ENCODE measurements at places on chromosomes 12 and 14.

DNA sequence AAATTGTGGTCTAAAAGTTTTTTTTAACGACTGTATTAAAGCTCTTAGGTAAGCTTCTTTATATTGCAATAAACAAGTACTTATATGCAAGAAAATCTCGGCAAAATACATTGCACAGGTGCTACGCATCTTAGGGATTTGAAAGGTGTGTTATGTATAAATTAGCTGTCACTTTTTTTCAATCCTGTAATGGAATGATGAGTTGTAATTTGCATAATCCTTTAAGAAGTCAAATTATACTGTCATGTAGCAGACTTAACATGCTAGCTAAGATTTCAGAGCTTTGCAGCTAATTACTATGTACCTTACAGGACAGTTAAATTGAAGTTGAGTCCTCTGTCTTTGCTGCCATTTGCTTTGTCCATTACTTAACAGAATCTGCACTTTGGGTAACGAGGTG lies 117.5 kb downstream of the NPAS3 start:
- DNase-seq: no peak

DNA sequence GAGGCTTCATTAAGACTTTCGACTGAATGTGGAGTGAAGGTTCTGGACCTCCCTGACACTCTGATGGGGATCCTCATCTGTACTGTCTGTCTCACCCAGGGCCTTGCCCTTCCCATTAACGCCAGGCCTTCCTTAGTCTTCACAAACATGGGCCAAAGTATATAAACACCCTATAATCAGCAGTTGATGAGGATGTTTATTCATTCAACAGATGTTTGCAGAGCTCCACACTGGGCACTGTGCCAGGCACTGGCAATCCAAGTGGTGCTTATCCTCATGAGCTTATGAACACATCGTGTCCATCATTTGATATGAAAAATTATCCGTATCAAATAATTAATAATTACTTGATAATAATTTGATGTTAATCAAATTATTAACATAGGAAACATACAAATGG lies 454.4 kb downstream of the FUT8 start:
- DNase-seq: no peak

GRCh38 chr14:59265808-59266207 lies 77.3 kb downstream of the DAAM1 start:
- DNase-seq: no peak

DNA sequence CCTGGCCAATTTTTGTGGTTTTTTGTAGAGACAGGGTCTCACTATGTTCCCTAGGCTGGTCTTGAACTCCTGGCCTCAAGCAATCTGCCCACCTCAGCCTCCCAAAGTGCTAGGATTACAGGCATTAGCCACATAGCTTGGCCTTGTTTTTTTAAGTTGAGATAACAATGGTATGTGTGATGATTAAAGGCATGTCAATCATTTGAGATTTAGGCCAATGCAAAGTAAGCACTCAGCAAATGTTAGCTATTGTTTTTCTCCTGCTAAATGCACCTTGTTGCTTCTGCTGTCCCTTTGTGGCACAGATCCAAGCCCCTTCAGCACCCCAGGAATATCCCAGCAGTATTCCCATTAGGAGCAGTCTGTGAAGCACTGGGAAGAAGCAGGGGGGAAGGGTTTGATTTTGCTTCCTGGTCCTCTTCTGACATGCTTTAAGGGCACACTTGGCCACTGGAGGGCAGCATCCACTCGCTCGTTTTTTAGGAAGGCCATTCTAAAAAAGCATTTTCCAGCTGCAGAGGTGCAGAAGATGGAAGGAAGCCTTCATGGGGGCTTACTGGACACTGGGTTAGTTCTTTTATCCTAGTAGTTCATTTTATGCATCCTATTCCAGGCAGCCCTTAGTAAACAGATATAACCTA lies 70.2 kb upstream of the ZFP36L1 start:
- DNase-seq: peak; percentile 80

DNA sequence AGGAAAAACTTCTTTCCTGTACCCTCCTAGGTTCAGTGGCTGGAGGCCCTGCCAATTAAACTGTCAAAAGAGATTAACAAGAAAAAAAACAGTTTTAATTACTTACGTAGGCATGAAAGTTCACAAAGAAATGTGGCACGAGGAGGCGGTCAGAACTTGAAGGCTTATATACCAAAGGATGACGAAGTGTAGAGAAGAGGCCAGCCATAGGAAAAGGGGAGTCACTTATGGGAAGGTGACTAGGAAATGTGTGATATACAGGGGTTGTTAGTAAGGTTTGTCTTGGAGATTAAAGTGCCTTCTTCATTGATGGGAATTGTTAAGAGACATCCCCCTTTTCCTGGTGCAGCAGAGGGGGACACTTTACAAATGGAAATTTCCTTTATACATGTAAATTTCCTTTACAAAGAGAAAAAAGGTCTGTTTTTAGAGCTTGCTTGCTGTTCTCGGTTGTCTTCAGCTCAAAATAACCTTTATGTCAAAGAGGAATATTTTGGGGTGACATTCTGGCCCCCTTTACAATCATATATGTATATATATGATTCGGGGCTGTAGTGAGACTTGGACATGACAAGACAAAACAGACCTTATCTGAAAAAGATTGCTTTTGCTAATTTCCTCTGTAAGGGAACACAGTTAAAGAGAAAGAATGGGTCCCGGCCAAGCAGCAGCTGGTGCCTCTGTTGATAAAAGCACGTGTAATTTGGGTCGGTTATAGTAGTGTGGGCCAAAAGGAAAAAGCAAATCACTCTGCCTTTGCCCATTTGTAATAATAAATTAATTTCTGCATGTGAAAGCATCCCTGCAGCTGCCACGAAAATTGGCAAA lies 38.6 kb downstream of the SYNE2 start:
- DNase-seq: no peak

DNA sequence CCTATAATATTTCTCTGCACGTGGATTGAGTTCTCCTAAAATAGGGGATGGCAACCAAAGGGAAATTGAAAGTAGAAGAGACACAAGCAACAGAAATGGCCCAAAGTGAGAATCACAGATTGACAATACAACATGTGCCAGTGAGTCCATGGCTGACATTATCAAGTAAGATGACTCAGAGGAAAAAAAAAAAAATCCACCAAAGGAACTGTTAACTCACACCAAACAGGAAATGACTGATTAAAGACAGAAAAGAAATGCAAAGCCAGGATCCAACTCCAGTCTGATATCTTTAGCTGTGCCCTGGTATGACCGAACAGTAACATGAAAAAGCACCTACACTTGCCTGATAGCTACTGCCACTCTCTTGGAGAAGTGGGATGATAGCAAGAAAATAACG lies 485.0 kb downstream of the PRKD1 start:
- no peak for DNase-seq

DNA sequence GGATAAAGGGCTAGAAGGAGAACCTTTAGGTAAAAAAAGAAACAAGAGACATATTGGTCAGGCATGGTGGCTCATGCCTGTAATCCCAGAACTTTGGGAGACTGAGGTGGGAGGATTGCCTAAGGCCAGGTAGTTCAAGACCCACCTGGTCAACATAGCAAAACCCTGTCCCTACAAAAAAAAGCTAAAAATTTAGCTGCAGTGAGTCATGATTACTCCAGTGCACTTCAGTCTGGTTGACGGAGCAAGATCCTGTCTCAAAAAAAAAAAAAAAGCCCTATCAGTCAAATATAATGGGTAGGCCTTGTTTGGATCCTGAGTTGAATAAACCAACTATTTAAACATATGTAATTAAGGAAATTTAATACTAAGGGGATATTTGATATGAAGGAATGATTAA lies 54.2 kb downstream of the PPP1R36 start:
- DNase-seq: no peak

- no peak for DNase-seq
Observed at GRCh38 chr12:77231501-77231918, 166.1 kb upstream of the E2F7 start.

DNA sequence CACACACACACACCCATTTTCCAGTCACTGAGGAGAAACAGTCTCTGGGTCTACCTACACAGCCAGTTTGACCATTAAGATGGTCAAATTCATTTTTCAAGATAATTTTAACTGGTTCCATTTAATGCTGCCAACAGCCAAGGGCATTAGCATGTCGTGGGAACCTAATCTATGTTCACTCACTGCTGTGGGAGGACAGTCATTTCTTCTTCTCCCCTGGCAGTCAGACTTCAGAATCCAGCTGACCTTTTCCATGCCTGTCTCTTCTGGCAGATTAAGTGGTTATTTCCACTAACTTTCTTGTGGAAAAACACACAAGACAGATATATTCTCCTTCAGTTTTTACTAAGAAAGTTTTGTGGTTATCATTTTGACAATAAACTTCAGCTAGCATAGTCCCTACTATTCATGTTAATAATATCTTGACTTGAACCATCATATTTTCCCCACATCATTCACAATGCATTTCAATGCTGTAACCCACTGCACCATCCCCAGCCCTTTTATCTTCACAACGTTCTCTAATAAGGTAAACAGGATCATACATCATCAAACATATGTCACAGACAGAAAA lies 82.2 kb downstream of the DAD1 start:
- no peak for DNase-seq

- DNase-seq: no peak
Observed at GRCh38 chr12:76964784-76965571, 86.2 kb upstream of the CSRP2 start.

DNA sequence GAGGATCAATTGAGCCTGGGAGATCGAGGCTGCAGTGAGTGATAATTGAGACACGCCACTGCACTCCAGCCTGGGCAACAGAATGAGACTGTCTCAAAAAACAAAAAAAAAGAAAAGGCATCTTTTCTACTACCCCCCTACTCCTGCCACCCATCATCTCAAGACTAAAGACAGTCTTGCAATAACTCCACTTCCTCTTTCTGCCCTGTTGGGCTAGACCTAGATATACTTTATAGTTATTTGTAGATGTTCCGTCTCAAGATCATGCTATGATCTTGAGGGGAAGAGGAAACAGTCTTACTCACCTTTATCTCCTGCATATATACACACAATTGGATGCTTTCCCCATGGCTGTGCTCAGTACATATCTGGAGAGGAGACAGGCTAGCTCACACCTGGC lies 12.1 kb upstream of the ESPL1 start:
- DNase-seq: no peak

DNA sequence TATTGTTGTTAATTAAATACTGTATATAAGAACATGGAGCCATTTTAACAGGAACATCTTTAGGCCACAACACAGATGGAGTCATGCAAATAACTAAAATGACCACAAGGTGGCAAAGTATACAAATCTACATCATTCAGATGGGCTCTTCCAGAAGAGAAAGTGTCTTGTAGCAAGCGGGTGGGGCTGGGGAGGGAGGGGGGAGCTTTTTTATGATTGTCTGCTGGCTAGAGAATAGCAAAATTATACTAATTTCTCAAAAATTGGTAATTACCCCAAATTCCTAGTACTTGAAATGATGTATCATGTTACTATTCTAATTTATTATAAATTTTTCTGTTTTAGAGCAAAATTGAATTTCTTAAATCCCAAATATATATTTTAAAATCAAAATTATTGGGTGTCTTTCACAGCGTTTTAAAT lies 378.7 kb downstream of the PRKD1 start:
- no peak for DNase-seq

DNA sequence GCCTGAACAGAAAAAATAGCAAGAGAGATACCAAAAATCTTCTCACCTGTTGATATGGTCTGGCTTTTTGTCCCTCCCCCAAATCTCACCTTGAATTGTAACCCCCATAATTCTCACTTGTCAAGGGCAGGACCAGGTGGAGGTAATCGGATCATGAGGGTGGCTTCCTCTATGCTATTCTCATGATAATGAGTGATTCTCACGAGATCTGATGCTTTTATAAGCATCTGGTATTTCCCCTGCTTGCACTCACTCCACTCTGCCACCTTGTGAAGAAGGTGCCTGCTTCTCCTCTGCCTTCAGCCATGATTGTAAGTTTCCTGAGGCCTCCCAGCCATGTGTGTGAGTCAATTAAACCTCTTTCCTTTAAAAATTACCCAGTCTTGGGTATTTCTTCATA lies 291.2 kb downstream of the CPNE8 start:
- no peak for DNase-seq

DNA sequence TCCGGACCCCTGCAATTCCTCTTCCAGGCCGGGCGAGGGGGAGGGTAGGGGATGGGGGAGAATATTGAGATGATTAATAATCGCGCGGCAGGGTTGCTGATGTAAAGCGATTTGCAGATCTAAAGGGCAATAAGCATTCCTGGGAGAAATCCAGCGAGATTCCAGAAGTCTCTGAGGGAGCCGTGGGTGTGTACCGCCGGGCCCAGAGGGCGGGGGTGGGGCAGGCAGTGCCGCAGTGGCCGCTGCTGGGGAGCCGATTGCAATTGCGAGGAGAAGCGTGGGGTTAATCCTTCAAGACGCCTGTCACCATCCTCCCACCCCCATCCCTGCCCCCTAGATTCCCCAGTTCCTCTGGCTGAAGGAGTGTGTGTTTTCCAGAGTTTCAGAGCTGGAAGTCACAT lies 16.4 kb downstream of the FOS start:
- DNase-seq: no peak

DNA sequence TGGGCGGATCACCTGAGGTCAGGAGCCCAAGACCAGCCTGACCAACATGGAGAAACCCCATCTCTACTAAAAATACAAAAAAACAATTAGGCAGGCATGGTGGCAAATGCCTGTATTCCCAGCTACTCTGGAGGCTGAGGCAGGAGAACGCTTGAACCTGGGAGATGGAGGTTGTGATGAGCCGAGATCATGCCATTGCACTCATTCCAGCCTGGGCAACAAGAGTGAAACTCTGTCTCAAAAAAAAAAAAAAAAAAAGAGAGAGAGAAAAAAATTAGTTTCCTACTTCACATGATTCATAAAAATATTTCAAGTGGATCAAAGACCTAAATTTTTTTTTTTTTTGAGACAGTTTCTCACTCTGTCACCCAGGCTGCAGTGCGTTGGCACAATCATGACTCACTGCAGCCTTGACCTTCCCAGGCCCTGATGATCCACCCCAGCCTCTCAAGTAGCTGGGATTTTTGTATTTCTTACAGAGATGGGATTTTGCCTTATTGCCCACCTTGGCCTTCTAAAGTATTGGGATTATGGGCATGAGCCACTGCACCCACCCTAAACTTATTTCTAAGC lies 24.9 kb downstream of the FCF1 start:
- no peak for DNase-seq

DNA sequence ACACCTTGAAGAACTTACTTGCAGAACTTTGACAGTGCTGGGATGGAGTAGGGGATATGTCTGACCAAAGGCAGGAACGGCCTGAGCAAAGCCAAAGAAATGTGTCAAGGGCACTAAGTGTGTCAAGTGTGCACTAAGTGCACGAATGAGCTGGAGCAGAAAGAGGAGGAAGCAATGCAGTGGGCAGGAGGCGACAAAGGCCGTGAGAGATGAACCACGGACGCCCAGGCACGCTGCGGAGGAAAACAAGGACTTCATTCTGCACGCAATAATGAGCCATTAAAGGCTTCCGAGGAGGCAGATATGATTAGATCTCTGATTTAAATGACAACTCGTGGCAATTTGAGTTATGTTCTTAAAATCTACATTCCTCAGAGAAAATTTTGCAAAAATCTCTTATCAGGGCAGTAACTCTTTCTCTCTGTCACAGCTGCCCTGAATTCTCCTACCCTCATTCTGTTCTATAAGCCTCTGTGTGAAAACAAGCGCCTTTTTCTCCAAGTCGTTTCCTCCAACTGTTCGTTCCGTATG lies 25.3 kb downstream of the GRIN2B start:
- no peak for DNase-seq

GRCh38 chr14:98548071-98548686 lies 723.8 kb downstream of the BCL11B start:
- DNase-seq: no peak
